Erythroblast (primary cell): ENCODE measurements at places on chromosomes 2 and 18.

DNA sequence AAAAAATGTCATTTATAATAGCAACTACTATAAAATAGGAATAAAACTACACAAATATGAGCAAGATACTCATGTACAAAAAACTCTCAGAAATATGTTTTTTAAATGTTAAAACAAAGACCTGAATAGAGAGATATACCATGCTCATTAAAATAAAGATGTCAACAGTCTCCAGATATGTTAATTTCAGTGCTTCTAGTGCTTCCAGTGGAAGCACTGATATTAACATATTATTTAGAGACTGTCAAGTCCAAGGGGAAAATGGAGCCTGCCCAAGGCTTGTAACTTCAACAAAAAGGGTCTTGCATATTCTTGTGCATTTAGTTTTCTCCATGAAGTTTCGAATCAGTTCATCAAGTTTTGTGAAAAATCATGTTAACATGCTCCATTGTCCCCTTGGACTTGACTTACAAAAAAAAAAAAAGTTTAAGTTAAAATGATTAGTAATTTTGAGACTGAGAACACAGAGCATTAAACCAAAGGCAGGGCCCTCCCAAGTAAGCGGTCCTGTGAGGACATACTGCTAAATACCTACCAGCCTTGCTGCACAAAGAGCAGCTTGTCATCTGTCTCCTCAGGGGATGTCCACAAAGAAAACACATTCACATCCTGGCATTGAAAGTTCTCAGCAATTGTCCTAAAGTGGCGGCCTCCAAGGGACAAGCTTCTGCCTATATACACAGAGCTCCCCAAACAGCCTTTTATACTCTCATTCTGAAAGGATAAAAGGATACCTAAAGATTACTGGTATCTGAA is 501.9 kb upstream of the CHAC2 start:
- no peak for DNase-seq

DNA sequence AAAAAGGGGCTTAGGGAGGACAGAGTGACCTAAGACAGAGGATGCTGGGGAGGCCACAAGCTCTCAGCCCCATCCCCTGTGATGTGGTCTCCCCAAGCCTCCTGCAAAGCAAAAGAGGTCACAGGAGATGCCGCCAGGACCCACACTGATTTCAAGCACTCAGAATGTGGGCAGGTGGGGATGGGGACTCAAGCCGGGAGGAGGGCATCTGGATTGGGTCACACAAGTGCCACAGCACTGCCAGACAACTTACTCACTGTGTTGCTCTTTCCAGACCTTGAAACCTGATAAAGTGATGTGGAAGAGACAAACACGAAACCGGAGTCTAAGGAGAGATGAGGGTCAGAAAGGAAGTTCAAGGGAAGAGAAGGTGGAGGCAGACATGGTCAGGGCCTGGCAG is 95.7 kb downstream of the TTC32 start:
- DNase-seq: no peak

- DNase-seq: no peak
These were observed 19.5 kb upstream of the HNRNPLL start for GRCh38 chr2:38622210-38622609.

DNA sequence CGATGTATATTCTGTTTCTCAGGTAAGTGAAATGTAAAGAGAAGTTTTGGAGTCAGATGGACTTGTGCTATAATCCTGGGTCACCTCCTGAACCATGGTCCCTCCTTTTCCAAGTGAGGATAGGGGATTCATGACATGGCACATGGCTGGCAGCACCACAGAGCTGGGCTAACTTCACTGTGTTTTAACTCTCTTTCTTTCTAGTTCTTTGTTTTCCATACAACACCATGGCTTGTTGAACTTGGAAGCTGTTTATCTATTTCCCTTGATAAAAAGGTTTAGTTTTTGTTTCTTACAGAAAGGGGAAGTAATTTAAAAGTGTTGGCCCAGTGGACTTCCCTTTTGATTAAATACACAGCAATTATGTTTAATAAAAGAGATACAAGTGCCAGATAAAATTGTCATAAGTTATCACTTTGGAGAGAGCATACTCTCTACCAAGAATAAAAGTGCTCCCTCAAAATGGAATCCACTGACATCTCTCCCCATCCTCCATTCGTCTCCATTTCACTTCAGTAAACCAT is 90.4 kb downstream of the PLCL1 start:
- DNase-seq: no peak

- DNase-seq: peak; percentile 75
These were observed 90.5 kb downstream of the NDUFA10 start for GRCh38 chr2:239934571-239935171.

DNA sequence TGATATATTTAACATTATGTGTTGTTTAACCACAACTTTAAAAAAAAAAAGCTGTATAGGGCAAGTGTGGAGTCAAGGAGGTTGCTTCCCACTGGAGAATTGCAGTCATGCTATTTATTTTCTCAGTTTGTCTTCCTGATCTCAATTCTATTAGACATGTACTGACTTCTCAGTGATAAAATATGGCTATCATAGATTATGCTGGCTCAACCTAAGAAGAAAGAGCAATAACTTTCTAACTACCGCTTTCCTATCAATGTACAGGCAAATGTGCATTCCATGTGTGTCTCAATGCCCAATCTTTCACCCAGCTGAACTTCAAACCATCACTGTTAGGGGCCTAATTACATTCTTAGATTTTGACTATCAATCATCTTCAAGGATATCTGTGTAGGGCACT is 201.4 kb downstream of the CTNNA2 start:
- no peak for DNase-seq

DNA sequence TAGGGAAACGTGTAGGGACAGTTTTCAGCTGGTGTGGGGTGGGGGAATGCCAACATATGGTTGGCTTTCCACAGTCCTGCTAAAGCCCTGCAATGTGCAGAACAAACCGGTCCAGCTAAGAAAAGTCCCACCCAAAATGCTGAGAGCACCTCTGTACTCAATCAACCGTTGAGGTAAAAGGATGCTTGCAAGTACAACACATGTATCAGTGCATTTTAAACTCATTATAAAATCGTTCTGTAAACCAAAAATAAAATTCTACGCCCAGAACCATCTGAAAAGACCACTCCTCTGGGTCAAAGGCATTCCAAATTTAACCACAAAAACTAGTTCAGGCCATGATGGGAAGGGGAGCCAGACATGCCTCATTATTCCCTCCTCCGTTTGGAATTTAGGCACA is 2.0 kb upstream of the TYMS start:
- DNase-seq: no peak

- no peak for DNase-seq
These were observed 132.2 kb upstream of the GULP1 start for GRCh38 chr2:188159484-188159883.

DNA sequence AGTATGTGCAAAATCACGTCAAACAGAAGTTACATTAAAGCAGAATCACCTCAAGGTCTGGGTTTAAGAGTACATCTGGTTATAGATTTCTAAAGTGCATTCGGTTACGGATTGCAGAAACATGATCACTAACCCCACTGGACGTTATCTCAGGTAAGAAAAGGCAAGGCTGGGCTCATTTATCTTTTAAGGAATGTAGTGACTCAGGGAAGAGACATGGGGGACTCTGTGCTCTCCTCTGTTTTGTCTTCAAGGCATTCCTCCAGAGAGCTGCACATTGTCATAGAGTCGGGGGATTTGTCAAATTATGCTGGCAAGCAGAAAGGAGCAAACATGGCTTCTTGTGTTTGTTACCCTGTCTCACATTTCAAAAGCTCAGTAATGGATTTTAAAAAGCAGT is 14.3 kb downstream of the WDSUB1 start:
- no peak for DNase-seq

GRCh38 chr18:22084547-22084946 is 84.8 kb upstream of the GATA6 start:
- no peak for DNase-seq

DNA sequence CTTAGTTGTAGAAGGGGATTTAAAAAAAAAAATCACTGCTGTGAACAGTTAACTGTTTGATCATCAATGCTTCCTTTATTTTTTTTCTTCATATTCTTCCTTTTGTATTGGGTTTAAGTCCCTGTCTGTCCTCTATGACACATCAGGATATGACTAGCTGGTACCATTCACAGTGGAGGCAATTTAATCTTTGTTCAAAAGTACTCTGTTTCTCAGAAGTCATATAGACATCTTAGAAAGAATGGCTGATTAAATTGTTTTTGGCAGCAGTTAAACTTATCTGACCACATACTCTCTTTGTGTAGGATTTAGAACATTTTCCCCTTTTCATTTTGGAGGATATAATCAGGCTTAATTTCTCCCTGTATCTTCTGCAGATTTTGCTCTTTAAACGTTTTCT is 807.8 kb upstream of the CDH2 start:
- no peak for DNase-seq

- DNase-seq: no peak
These were observed 41.9 kb downstream of the MBP start for GRCh38 chr18:77090546-77091174.

DNA sequence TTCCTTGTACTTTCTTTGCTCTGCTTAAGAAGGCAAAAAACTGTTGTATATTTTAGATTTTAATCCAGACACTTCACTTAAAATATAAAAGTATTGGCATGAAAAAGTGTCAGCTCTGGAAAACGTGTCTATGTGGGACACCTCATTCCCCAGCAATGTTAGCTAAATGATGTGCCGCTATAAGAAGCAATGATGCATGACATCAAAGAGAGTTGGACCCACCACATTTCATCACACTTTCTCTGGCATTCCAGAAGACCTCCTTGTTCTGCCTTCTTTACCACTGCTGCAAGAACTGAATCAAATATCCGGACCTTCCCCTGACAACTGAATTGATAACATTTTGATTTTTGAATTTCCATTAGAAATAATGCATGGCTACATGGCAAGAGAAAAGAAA is 242.4 kb upstream of the TANK start:
- DNase-seq: no peak

GRCh38 chr2:227373389-227373788 is 5.7 kb downstream of the TM4SF20 start:
- DNase-seq: no peak

GRCh38 chr2:74142340-74142739 is 5.4 kb downstream of the BOLA3 start:
- DNase-seq: peak; percentile 75

GRCh38 chr18:22170421-22171257 is 1.2 kb downstream of the GATA6 start:
- DNase-seq: peak; percentile 34

- no peak for DNase-seq
These were observed 699.3 kb downstream of the NR4A2 start for GRCh38 chr2:155633060-155633839.

DNA sequence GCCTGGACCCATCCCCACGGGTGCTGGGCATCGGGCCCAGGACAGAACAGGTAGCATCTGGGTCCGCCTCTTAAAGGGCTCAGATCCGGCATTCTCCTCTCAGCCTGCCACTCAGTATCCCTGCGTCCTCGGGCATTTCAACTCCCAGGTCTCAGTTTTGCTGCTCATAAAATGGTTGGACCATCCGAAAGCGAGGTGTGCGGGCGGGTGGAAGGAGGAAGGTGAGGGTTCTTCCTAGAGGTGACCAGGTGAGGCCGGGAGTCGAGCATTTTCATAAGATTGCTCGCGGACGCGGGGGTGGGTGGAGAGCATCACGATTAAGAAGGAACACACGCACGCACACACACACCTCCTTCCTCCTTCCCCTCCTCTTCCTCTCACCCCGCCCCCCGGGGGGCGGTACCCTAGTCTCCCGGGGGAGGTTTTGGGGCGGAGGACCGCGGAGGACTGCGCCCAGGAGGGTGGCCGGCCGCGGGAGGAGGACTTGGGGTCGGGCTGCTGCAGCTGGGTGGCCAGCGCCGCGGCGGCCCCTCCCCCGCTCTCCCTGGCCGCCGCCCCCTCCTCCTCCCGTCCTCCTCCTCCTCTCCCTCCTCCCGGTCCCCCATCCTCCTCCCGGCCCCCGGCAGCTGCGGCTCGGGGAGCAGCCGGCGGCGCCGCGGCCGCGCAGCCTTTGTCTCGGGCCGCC is 97.9 kb upstream of the GPR45 start:
- DNase-seq: no peak
